CD4-positive, alpha-beta T cell treated with Interleukin-15 for 1 hour (primary cell): ENCODE measurements at places on chromosomes 1 and 21.

GRCh38 chr21:33308586-33309490 lies 15.9 kb upstream of the IFNAR1 start:
- peak; percentile 34 for DNase-seq

GRCh38 chr1:235441159-235441685 lies 63.0 kb downstream of the B3GALNT2 start:
- DNase-seq = no peak

- DNase-seq = no peak
Observed at GRCh38 chr1:119712342-119713038, 756 bp downstream of the PHGDH start.

- DNase-seq = no peak
Observed at GRCh38 chr1:177646757-177647730, 322.8 kb downstream of the SEC16B start.

DNA sequence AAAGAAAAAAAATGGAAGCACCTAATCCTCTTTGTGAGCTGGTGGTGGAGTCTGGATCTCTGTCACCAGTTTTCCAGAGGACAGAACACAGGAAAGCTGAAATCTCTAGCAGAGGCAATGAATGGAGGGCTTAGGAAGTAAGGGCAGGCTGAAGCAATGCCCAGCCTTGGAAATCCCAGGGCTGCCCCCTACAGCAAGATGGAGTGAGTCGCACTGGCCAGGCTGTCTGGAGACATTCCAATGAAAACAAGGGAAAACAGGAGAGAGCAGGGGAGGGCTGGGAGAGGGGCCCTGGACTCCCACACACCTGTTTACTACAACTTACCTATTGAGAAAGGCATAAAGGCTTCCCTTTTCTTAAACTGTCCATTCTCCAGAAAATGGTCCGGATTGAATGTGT lies 25.9 kb downstream of the CYP2J2 start:
- DNase-seq = no peak

DNA sequence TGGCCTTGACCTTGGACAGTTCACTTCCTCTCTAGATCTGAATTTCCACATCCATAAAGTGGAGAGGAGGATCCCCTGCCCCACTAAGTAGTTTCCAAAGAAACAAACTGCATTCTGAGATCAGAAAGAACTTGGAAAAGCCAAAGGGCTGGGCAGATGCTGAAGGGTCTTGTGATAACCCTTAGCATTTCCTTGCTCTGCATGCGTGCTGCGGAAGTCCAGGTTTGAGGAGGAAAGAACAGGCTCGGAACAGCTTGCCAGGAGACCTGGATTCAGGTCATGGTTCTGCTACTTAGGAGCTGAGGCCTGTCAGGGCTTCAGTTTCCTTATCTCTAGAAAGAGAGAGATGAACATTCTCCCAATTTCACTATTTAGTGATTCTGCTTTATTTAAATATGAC lies 27.2 kb downstream of the IGFN1 start:
- no peak for DNase-seq

GRCh38 chr1:207904391-207904790 lies 6.5 kb downstream of the CD34 start:
- no peak for DNase-seq

GRCh38 chr1:163048869-163049268 lies 20.3 kb upstream of the RGS4 start:
- DNase-seq = no peak

DNA sequence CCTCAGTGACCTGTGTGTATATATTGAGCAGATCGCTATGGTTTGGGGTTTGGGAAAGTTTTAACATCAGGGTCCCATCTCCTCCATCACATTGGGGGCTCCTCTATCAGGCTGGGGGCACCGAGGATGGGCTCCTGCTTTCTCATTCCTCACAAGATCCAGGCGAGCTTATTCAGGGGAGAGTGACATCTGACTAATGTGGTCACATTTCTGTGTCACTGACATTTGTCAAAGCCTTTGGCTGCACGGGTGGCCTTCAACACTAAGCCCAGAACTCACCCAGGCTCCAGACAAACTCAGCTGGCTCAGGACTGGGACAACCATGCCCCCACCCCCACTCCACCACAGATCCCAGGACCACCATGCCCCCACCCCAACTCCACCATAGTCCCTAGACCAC lies 103.3 kb upstream of the IFFO2 start:
- no peak for DNase-seq

GRCh38 chr1:43007377-43008114 lies 48.9 kb upstream of the SLC2A1 start:
- DNase-seq = no peak

DNA sequence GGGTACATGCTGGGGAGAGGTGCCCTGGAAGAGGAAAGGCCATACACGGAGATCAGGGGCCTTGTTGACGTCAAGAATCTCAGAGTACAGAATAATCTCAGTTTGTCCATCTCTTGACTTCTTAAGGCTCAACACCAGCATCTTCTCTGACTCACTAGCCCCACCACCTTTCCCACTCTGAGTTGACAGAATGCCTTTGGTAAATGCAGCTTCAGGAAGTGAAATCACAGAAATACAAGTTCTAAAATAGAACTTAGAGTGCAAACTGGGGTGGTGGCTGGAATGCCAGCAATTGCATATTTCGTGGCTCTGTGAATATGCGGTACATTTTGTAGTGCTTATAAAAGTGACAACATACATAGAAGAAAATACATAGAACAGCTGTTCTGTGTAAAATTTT lies 1.6 kb downstream of the COG2 start:
- DNase-seq = no peak

- DNase-seq = no peak
Observed at GRCh38 chr21:17789656-17790055, 29.5 kb downstream of the C21orf91 start.

- no peak for DNase-seq
Observed at GRCh38 chr1:229579059-229579673, 20.7 kb upstream of the ABCB10 start.

DNA sequence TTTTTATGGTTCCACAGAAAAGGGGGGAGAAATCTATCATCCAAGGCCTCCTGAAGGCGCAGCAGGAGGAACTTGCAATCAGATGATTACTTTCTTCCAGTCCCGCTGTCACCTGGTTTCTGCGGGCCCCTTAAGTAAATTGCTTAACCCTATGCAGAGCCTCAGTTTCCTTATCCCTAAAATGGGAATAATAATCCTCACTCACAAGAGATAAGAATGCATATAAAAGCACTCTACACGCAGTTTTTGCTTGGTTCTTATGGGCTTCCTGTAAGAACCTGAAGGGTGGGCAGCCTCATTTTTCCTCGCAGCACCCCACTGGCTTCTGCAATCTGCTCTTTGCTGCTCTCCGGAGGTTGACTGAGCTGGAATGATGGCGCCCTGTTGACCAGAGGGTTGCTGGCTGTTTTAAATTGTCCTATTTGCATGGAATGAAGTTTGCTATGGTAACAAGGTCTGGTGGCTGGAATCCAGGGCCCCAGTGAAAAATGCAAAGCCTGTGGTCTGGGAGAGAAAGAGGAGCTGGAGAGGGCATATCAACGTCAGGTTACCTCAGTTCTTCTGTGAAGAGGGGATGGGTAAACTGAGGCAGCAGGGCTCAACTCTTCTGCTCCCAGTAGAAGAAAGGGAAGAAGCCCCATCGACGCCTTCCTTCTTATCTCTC lies 1.0 kb upstream of the KAZN start:
- no peak for DNase-seq

- no peak for DNase-seq
Observed at GRCh38 chr1:48627486-48627885, 149.2 kb downstream of the BEND5 start.

DNA sequence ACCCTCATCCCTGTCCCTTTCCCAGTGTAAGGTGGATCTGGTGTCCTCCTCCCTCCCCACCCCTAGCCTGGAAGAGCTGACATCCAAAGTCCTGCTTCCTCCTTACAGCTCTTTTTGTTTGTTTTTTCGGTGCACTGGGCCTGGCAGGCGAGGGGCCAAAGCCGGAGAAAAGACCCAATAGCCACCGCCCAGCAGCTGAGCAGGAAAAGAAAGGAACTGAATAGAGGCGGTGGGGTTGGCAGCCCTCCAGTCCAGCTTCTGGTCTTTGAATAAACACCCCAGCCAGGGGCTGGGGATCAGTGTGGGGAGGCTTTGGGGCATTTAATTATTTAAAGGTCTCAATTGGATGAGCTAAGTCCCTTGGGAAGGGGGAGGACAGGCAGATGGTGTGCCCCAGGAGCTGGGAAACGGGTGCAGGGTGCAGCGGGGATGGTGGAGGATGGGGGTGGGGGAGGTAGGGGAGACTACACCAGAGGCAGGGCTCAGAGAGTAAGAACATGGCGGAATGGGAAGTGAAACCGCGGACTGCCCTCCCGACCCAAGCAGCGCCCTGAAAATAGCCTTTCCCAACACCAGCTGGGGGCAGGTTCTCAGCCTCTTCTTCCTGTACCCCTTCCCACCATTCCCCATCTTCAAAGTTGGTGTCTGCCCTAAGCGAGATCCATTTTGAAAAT lies 20.2 kb downstream of the BTG2 start:
- peak; percentile 58 for DNase-seq

- DNase-seq = no peak
Observed at GRCh38 chr1:191993549-191993948, 164.7 kb upstream of the RGS18 start.

GRCh38 chr1:212944229-212944901 lies 6.0 kb upstream of the VASH2 start:
- DNase-seq = no peak

- DNase-seq = no peak
Observed at GRCh38 chr1:232172563-232172962, 457.4 kb downstream of the SIPA1L2 start.

DNA sequence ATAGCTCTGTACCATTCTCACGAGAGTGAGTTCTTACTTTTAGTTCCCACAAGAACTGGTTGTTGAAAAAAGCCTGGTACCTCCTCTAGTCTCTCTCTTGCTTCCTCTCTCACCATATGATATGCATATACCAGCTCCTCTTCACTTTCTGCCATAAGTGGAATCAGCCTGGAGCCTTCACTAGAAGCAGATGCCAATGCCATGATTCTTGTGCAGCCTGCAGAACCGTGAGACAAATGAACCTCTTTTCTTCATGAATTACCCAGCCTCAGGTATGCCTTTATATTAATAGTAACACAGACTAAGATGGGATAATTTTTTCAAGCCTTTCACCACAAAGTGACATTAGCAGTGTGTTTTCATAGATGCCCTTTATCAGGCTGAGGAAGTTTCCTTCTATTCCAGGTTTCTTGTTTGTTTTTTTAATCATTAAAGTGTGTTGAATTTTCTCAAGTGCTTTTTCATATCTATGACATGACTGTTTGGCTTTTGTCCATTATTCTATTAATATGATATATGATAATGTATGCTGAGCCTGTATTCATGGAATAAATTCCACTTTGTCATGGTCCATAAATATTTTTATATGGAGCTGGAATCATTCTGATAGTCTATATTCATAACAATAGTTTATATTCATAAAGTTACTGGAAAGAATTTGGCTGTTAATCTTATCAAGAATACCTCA lies 40.7 kb upstream of the C1orf185 start:
- no peak for DNase-seq

GRCh38 chr1:175479521-175480342 lies 263.7 kb downstream of the TNR start:
- DNase-seq = no peak

- no peak for DNase-seq
Observed at GRCh38 chr1:238950784-238951183, 435.6 kb upstream of the CHRM3 start.

GRCh38 chr1:169793730-169794129 lies 977 bp downstream of the METTL18 start:
- DNase-seq = no peak

DNA sequence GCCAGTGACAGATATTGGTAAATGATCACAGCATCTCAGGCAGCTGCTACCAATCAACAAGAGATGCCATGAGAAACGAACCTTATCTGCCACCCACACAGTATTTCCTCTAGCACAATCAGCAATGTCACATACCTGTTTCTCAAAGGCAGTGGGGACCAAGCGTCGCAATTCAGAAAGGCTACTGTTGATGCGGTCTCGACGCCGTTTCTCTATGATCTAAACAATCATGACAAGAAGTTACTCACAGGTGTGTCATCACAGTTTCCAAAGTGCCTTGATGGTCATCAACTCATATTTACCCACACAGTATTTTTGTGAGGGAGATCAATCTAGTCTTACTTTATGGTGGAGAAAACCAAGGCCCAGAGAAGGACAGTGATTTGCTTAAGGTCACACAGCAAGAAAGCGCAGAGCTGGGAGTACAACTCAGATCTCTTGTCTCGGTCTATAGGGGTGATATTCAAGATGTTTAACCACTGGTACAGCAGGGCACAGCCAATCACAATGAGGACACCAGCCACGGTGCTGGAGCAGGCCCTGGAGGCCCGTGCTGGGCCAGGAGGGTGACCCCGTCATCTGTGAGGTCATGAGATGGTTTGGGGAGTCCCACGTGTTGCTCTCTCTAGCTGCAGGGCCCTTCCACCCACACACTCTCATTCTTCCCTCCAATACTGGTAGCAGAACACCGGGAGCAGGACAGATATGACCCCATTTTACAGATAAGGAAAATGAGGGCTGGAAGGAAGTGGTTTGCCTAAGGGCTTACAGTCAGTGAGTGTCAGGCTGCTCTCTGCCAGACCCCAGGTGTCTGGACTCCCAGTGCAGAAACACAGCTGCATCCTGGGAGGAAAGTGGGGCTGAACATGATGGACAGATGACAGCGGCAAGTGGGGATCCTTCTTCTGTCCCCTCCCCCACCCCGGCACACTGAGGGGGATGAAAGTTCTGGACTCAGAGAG lies 7.8 kb downstream of the HEYL start:
- no peak for DNase-seq

DNA sequence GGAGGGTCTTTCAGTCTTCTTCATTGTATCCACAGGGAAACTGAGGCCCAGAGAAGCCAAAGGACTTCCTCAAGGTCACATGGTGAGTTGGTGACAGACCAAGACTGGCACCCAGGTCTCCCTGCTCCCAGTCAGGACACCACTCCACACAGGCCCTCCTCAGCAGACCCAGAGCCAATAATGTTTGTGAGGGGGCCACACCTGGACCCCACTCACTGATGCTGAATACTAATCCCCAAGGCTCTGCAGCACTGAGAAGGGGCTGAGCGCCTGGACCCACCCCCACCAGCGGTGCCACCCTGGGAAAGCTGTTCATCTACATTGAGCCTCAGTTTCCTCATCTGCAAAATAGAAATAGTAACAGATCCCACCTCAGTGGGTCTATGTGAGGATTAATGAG lies 79.5 kb downstream of the GLIS1 start:
- no peak for DNase-seq

- DNase-seq = no peak
Observed at GRCh38 chr21:37338671-37339551, 27.7 kb upstream of the DYRK1A start.

GRCh38 chr1:215584389-215584788 lies 17.3 kb downstream of the KCTD3 start:
- no peak for DNase-seq

DNA sequence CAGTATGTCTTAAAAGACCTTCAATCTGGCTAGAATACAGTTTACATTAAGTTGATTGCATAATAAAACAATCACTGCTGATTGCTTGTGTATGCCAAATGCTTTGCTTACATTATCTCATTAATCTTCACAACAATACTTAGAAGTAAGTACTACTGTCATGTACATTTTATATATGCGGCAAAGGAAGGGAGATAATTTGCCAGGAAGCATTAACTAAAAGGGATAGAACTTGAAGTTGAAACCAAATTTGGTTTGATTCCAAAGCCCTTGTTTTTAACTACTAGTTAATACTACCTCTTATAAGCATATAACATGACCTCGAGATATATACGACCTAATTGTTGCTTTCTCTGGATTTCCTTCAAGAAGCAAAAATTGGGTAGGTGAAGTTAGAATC lies 155.8 kb downstream of the NTMT2 start:
- no peak for DNase-seq
